ENCODE measurements at places on chromosomes 3 and 15. TPM values are rescaled to one million over a fixed set of nuclear protein-coding genes. Genes with fewer than 3 reads are reported as not detected.

NOX5 gene
- total RNA-seq = 0.36 TPM

- H3K4me3 ChIP-seq = no peak overlapping the region
- peaks cover 22% of the 10 kb centered on the region for H3K4me1 ChIP-seq
- no peak overlapping the region for H3K27ac ChIP-seq
These were observed 4.6 kb upstream of the PRKCD start for GRCh38 chr3:53156368-53156834.

DNA sequence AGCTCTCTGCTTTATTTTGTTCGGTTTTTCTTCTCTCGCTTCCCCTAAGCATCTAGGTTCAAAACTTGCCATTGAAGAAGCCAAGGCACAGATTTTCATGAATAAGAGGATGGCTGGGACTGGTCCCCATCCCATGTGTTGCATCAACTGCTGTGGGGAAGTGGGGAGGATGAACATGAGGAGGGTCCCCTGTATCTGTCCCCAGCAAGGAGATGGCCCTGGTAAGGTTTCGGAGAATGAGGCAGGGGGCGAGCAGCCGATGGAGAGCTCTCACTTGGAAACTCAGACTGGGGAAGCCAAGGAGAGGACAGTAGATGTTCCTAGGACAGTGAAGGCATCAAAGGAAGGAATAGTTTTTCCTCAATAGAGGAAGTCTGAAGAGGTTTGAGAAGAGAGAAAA is 142.0 kb upstream of the ATP2B2 start:
- no peaks in the 10 kb centered on the region for H3K36me3 ChIP-seq
- peaks cover 8% of the 10 kb centered on the region for H3K27me3 ChIP-seq
- no peak for DNase-seq
- H3K27ac ChIP-seq = no peak overlapping the region

DNA sequence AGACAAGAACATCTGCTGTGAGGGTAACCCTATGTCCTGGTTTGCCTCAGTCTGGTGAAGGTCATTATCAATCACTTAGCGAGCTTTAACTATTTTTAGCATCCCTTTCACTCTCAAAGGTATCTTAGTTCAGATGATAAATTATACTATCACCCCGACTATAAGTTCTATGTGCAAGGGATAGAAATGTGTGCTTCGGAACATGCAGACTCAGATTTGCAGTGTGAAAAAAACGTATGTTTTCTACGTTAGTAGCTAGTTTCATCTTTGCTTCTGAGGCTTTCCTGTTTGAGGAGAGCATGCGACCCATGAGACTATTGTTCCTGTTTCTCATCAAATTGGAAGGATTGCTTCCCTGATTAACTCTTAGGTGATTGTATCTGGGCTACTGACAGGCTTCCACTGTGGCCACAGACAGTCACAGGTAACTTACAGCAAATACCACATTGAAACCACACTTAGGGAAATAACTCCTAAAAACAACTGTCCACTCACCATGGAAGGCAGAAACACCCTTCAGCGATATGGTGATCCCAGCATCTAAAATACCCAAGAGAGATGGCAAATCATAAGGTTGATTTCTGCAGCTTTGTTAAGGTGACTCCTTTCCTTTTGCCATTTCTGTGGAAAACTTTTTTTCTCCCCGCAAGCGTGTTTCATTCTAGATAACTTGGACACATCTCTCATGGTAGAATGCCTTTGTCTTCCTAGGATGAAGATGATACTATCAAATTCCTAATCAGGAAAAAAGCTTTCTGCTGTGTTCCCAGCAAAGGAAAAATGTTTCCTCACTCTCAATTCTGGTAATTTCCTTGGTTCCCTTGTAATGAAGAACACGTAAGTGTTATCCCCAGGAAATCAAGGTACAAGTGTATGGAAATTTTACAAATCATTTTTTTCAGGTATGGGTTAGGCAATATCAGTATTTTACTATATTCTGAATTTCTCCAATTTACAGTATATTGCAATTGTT is 5.2 kb downstream of the GCSAM start:
- H3K4me3 ChIP-seq = no peak overlapping the region
- DNase-seq = no peak
- no peaks in the 10 kb centered on the region for H3K36me3 ChIP-seq
- no peaks in the 10 kb centered on the region for H3K4me1 ChIP-seq
- no peak overlapping the region for H3K27ac ChIP-seq

- no peak overlapping the region for H3K4me3 ChIP-seq
- H3K4me1 ChIP-seq = peaks cover 12% of the 10 kb centered on the region
- peaks cover 24% of the 10 kb centered on the region for H3K36me3 ChIP-seq
- H3K27me3 ChIP-seq = no peaks in the 10 kb centered on the region
These were observed 10.7 kb downstream of the HMCES start for GRCh38 chr3:129289201-129289921.

TICRR gene
- 0.88 TPM for total RNA-seq
